Ovary (tissue), 10 donors: ENCODE measurements at places on chromosomes 2 and 18. TPM values are rescaled to one million over a fixed set of nuclear protein-coding genes. Genes with fewer than 3 reads are reported as not detected.

DNA sequence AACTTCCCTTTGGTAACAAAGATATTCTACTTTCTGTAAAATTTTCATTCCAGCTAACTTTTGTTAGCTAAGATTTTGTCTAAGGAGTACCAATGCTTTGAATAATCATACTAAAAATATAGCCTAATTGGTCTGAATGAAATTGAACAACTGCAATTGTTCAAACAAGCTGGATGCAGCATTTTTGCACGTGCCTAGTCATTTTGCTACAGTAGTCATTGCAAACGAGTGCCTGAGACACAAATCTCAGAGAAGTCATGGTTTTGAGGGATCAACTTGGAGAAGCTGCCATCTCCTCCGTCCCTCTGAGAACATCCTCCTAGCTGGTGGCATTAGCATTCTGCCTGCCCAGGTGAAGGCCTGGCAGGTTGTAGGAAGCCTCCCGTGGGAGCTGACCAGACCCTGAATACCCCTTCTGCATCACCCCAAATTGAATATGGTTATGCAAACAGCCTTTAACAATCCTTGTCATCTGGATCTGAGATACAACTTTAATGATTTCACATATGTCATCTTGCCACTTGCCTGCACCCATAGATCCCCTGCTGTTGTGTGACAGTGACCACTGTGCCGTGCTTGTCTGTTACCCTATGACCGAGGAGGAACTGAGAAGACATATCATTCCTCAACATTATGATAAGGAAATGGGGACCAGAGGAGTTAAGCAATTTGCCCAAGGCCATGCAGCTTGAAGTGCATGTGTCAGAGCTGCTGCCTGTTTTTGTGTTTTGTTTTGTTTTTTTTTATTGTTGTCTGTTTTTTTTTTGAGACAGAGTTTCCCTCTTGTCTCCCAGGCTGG, 29.1 kb upstream of the MGAT4A start:
- H3K27me3 ChIP-seq: no peaks in the 10 kb centered on the region
- H3K27ac ChIP-seq: no peak overlapping the region

GRCh38 chr2:147698166-147698565, 146.7 kb upstream of the ACVR2A start:
- no peaks in the 10 kb centered on the region for H3K27me3 ChIP-seq
- H3K27ac ChIP-seq: no peak overlapping the region
- H3K4me1 ChIP-seq: no peaks in the 10 kb centered on the region
- H3K4me3 ChIP-seq: no peak overlapping the region

DNA sequence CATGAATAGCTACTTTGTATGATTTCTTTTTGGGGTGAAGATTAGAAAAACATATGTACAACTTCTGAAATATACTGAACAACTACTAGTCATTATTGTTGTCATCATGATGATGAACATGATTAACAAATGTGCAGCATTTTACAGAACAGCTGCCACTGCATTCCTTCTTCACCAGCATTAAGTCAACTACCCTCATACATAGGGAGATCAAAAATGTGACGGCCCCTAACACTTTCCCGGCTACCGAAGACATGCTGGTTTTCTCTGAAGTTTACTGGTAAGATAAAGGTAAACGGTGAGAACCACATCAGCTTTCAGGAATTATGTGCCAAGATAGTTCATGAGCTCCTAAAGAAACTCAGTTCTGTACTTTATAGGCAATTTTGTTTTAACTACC, 121.0 kb upstream of the LRATD1 start:
- H3K36me3 ChIP-seq: no peaks in the 10 kb centered on the region
- no peaks in the 10 kb centered on the region for H3K27me3 ChIP-seq
- H3K4me3 ChIP-seq: no peak overlapping the region
- H3K27ac ChIP-seq: no peak overlapping the region

The C2orf92 gene
- total RNA-seq: 3.1 TPM

The ZSWIM2 gene
- not detected for total RNA-seq

The TSPYL6 gene
- total RNA-seq: not detected

The C1GALT1C1L gene
- total RNA-seq: not detected
